ENCODE measurements at places on chromosomes 16 and 17.
A peak's percentile ranks its signal among the peaks of the same experiment; 100 is the strongest.

GRCh38 chr17:273981-274832 lies 78.4 kb downstream of the RPH3AL start:
- DNase-seq: no peak

- DNase-seq: no peak
Observed at GRCh38 chr16:2955779-2956578, 8.1 kb upstream of the KREMEN2 start.

- peak; percentile 22 for DNase-seq
Observed at GRCh38 chr16:89026121-89026612, 49.2 kb upstream of the CBFA2T3 start.

DNA sequence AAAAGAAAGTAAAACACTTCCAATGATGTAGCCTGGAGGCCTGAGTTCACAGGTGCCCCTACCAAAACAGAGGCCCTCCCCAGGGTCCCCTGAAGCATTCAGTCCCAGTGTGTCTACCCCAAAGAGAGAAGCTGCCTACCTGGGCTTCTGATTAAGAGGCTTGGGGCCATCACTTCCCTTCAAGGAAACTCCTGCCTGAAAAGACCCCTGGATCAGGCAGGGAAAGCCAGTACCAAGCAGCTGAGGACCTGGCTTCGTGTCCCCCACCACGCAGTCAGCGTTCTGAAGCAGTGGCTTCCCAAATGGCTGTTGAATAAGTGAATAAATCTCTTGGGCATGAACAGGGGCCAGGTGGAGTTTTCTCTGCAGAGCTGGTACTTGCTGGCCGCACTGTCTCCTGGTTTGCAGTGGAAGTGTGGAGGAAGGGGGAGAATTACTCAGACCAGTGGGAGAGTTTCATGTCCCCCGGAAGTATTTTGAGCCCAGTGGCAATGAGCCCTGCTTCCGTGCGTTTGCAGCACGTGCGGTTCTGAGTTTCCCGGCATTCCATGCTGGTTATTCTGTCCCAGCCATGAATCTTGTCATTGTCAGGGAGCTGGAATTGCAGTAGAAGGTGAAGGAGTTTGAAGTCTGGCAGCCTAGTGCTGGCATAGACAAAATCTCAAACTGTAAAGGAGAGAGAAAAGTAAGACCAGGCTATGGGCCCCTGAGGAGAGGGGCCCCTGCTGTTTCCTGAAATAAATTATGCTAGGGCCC lies 27.0 kb downstream of the RMI2 start:
- no peak for DNase-seq

- DNase-seq: no peak
Observed at GRCh38 chr16:58049232-58050185, 24.0 kb downstream of the MMP15 start.

DNA sequence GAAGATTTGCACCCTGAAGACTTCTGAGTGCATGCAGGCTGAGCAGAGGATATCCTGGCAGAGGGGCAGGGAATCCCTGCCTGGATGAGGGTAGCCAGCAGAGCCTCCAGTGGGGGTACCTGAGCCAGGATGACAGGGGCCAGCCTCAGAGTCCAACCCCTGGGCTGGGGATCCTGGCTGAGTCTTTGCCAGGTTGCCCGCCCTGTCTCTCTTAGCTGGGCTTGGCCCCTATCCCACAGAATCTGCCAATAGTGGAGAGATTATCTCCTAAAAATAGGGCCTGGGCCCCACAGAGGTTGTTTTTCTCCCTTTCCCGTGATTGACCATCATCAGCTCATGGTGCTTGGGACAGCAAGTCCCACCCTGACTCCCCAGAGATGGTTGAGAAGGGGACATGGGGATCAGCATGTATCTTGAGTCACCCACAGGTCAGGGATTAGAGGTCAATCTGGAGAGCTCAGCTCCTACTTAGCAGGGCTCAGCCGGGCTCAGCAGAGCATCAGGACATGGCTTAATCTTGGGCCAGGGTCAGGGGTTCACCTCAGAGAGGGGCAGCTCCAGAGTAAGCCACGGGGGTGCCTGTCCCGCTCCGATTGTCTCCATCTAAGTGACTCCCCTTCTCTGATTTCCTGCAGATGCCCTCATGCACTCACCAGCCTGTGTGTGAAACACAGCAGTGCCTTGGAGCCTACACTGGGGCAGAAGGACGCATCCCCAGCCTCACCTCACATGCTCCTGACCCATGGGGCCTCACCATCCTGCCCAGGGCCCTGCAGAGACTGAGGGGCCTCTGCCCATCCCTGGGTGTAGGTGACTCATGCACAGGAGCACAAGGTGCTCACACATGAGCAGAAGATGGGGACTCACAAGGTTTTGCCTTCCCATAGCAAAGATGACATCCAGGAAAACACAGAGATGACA lies 11.5 kb downstream of the CDH16 start:
- DNase-seq: no peak

DNA sequence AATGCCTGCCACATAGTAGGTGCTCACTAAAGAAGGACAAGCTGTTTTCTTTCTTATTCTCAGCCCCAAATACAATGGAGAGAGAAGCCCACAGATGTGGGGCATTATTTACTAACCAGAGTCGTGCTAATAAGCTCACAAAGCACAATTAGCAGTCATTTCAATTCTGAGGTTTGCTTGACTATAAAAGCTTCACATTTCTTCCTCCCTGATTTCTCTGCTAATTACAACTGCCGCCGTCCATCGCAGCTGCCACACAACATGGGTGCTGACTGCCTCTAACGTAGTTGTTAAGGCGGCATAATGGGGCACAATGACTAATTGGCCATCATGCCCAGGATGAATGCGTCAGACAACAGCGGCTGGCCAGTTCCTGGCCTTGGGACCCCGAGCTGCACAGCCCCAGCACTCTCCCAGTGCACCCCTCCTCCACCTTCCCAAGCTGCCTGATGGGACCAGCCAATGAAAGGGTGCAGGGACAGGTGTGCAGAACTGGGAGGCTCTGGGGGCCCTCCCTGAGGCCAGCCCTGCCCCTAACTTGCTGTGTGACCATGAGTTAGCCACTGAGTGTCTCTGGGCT lies 109.2 kb downstream of the CCT6B start:
- no peak for DNase-seq

- no peak for DNase-seq
Observed at GRCh38 chr17:50697663-50698272, 9.9 kb downstream of the ANKRD40 start.

DNA sequence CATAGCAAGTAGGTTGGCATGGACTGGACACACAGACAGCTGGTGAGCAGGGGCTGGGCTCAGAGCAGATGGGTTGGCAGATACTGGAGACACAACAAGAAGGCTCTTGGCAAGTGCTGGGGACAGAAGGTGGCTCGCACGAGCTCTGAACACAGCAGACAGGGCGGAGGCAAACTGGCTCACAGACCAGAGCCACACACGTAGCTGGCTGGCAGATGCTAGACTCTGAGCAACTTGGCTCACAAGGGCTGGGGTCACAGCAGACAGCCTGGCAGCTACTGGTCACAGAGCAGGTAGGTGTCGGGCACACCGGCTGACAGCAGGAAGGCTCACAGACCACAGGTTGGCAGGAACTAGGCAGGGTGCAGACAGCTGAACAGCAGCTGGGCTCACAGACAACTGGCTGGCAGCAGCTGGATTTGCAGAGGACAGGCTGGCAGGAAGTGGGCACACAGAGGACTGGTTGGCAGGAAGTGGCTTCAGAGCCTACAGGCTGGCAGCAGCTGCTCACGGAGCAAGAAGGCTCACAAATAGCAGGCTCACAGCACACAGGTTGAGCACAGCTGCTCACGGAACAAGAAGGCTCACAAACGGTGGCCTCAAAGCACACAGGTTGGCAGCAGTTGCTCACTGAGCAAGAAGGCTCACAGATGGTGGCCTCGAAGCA lies 725 bp downstream of the KRTAP16-1 start:
- DNase-seq: peak; percentile 23

DNA sequence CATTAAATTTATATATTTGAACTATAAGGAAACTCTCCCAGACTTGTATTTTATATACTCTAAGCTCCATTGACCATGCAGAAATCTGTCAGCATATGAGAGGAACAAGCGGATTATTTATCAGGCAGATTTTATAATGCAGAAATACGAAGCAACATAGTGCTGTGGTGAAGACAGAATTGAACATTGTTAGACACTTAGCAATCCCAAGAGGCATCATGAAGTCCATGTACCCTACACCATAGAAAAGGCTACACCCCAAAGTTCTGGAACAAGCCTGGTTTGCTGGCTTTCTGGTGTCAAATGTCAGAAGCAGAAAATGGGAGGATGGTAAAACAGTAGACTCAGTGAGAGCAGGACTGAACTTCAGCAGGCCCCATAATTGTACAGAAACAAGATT lies 241.1 kb downstream of the PRKCA start:
- no peak for DNase-seq

DNA sequence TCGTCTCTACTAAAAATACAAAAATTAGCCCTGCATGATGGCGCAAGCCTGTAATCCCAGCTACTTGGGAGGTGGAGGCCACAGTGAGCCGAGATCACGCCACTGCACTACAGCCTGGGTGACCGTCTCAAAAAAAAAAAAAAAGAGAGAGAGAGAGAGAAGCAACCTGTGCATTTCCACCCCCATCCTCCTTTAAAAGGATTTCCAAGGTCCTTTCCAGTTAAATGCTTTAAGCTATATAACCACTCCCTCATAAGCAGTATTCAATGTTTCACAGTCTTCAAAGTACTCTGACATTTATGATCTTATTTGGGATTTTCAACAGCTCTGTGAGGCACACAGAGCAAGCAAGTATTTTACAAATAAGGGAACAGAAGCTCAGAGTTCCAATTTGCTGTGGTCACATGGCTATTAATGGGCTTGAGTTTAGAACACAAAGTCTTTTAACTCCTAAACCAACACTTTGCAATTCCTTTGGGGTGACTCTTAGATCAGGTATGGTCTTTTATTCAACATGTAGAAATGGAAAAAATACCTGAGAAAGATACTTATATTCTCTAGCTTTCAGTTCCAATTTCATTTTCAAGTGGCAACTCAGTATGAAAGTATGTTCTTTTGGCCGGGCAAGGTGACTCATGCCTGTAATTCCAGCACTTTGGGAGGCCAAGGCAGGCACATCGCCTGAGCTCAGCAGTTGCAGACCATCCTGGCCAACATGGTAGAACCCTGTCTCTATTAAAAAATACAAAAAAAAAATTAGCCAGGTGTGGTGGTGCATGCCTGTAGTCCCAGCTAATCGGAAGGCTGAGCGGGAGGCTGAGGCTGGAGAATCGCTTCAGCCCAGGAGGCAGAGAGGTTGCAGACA lies 31.3 kb downstream of the SPOP start:
- peak; percentile 27 for DNase-seq

- no peak for DNase-seq
Observed at GRCh38 chr17:29930409-29931010, 482 bp upstream of the SSH2 start.

- no peak for DNase-seq
Observed at GRCh38 chr17:81577278-81578000, 25.3 kb upstream of the FAAP100 start.

DNA sequence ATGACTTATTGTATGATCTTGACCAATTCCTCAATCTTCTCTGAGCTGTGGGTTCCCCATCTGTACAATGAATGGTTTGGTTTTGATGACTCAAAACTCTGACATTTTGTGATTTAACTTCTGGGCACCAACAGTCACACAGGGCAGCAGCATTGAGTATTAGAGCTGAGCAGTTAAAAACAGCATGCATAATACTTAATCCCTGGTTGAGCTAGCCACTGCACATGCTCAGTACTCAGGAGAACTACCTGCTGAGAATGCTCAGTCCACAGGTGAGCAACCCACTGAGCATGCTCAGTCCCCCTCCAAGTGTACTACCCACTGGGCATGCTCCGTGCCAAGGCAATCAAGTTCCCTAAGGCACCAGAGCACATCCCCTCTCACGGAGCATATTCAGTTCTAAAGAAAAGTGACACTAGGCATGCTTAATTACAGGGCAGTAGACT lies 68.7 kb downstream of the AIPL1 start:
- no peak for DNase-seq

DNA sequence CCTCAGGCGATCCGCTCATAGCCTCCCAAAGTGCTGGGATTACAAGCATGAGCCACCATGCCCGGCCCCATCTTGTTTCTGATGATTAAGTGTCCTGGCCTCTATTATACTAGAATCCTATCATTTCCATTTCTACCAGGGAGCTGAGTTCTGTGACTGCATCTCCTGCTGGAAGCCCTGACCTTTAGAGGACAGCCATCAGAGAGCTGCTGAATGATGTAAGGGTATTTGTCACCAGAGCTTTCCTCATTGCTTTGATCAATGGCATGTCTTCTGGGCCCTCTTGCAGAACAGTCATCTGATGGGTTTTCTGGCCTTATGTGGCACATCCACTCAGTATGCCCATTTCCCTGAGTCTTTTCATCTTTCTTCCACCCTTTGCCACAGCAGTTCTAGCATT lies 39.9 kb downstream of the PSMD12 start:
- DNase-seq: no peak

DNA sequence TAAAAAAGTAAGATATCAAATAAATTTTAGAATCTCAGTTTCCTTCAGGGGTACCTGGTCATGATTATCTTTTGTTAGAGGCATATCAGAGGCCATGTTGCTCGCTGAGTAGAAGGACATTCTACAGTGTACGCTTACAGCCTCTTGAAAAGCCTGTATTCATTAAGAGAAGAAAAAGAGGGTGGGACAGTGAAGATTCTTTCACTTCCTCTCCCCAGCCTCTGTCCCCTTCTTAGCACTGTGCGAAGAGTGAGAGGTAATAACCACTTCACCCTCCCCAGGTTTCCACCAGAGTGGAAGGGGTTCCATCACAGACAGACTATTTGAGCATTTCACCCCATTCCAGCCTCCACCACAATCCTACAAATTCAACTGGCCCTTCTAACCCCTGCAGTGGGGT lies 4.8 kb upstream of the LPO start:
- no peak for DNase-seq

GRCh38 chr16:56532714-56533113 lies 12.9 kb upstream of the BBS2 start:
- no peak for DNase-seq

DNA sequence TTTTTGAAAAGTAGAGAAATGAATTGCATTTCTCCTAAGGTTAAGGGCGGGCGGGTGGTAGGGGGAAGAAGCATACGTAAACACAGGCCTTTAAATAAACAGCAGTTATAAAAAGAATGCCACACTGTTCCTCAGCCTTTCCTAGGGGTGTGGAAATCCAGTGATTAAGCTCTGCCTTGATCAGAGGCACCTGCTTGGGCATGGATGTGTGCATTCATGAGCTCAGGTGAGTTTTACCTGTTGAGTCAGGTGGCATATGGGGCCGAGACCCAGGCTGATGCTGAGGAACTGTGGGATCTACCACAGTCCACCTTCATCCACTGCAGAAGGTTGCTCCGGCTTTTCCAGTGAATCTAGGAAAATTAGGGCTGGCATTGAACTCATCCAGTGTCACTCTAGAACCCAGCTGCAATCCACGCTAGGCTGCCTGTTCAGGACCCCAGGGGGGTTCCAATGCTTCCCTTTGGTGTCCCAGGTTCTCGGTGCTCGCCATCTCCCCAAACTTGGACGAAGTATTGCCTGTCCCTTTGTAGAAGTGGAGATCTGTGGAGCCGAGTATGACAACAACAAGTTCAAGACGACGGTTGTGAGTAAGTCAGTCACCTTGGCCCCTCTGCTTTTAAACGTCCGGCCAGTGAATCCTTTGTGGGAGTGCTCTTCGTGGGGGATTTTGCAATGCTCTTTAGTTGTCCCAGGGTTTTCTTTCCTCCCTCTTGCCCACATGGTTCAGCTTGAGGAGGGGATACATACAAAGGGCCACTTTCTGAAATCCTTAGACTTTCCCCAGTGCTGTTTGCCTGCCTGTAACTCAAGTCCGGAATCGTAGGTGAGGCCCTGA lies 72.7 kb downstream of the SDR42E1 start:
- no peak for DNase-seq

Measured in stimulated activated CD4-positive, alpha-beta T cell treated with anti-CD3 and anti-CD28 coated beads, Interleukin-4, amount 100 ng/mL, for 48 hours (primary cell).